Esophagus mucosa (tissue), 1 donor: ENCODE measurements at places on chromosomes 1 and 21.

DNA sequence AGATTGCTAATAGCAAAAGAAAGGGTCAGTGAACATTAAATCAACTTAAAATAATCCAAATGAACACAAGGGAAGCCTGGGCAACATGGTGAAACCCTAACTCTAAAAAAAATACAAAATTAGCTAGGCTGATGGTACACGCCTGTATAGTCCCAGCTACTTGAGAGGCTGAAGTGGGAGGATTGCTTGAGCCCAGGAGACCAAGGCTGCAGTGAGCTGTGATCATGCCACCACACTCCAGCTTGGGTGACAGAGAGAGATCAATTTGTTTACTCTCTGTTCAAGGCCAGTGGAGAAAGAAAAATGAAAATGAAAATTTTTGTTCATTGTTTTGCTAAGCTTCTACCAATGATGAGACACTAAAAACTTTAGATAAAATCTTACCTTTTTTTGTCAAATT lies 24.8 kb downstream of the WDR47 start:
- no peak for ATAC-seq

DNA sequence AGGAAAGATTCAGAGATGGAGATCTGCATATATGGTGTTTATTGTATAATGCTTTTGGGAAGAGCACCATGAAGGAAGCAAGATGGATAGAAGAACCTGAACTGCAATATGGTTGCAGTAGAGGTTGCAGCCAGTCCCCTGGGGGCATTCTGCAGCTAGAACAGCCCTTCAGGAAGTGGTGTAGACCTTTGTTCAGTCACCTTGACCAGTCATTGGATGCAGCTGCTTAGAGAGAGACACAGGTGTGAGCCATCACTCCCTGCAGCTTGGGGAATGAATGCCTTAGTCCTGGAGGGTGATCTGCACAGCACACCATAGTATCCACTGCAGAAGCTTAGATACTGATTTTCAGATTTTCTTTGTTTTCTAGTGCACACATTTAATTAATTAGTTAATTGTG lies 42.3 kb downstream of the NEK7 start:
- no peak for ATAC-seq

- ATAC-seq = no peak
Measured at GRCh38 chr1:167453123-167453522, 65.2 kb downstream of the CD247 start.

GRCh38 chr1:219398815-219399396 lies 214.0 kb downstream of the ZC3H11B start:
- peak; percentile 18 for ATAC-seq

- no peak for ATAC-seq
Measured at GRCh38 chr1:32112806-32113375, 5.0 kb downstream of the KPNA6 start.

GRCh38 chr1:212466898-212467650 lies 34.4 kb downstream of the NENF start:
- ATAC-seq = no peak

GRCh38 chr1:189434461-189434860 lies 1043.2 kb downstream of the BRINP3 start:
- no peak for ATAC-seq

- ATAC-seq = no peak
Measured at GRCh38 chr1:53328541-53329499, 950 bp upstream of the LRP8 start.

- ATAC-seq = no peak
Measured at GRCh38 chr1:205943245-205943644, at the start of gene SLC26A9. Gene SLC26A9, minus strand, starts transcription at chr1:205943456. Its CDS starts 7,636 bp downstream, at chr1:205935820.
